ENCODE measurements at places on chromosomes 7 and 10.

GRCh38 chr7:126778101-126778500 lies 474.6 kb downstream of the GRM8 start:
- DNase-seq = peak; percentile 99

DNA sequence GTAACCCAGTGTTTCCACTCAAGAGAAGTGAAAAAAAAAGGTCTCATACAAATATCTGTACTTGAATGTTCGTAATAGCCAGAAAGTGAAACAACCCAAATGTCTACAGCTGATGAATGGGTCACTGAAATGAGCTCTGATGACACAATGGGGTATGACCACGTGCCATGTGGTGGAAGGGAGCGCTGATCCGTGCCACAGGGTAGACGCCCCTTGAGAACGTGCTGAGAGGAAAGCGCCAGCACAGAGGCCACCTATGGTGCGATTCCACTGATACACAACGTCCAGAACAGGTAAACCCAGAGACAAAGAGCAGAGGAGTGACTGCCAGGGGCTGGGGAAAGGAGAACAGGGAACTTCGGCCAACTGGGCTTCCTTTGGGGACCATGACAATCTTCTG lies 50.3 kb downstream of the MAD1L1 start:
- no peak for DNase-seq

- DNase-seq = peak; percentile 37
These were observed 5.1 kb upstream of the ELFN1 start for GRCh38 chr7:1664711-1665548.

- DNase-seq = no peak
These were observed 299.9 kb downstream of the AUTS2 start for GRCh38 chr7:69898189-69898588.
